ENCODE measurements at places on chromosomes 1 and 21. TPM values are rescaled to one million over a fixed set of nuclear protein-coding genes. Genes with fewer than 3 reads are reported as not detected.

GRCh38 chr1:26890467-26890796, 349 bp upstream of the GPN2 start:
- H3K4me1 ChIP-seq, result peaks cover 29% of the 10 kb centered on the region
- no peaks in the 10 kb centered on the region for H3K27me3 ChIP-seq
- no peak for DNase-seq
- H3K27ac ChIP-seq, result peak overlapping the region; percentile 93

GRCh38 chr1:94271373-94271772, 34.0 kb upstream of the ARHGAP29 start:
- no peak overlapping the region for H3K4me3 ChIP-seq
- no peaks in the 10 kb centered on the region for H3K27me3 ChIP-seq
- no peak for DNase-seq
- peaks cover 35% of the 10 kb centered on the region for H3K4me1 ChIP-seq

DNA sequence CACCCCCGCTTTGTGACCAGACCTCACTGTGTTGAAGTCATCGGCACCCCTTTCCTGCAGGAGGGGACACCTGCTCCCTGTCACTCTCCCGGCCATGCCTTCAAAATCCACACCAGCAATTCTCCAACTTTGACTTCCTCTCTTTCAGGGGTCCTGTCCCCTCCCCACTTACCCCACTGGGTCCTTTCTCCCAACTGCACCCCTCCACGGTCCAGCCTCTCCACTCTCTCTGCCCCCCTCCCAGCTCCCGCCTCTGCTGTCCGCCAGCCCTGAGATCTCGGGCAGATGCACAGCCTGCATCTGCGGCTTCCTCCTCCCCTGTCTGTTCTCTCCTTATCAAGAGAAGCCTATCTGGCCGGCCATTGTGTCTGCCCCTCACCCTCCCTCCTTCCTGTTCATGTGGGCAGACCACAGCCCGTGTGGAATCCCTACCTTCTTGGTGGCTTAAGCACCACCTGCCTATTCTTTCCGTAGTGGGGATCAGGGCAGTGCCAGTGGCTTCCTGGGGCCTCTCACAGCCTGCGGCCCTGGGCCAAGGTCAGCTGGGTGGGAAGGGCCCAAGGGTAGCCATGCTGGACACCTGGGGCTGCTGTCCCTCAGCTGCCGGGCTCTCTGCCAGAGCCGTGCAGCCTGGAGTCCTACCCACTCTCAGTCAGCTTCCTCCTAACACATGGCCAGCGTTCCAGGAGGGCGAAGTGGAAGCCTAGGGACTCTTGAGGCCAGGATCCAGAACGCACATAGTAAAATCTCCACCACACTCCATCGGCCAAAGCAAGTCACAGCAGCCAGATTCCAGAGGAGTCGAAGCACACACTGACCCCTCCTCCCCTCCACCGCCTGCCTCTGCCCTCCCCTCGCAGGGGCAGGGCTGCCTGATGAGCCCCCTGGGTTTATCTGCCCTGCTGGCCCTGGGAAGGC, 5.1 kb upstream of the HES4 start:
- no peaks in the 10 kb centered on the region for H3K27me3 ChIP-seq
- peaks cover 23% of the 10 kb centered on the region for H3K4me1 ChIP-seq
- H3K27ac ChIP-seq, result peak overlapping the region; percentile 86
- peaks cover 7% of the 10 kb centered on the region for H3K36me3 ChIP-seq

GRCh38 chr1:43448955-43449707, 4.6 kb downstream of the HYI start:
- peaks cover 18% of the 10 kb centered on the region for H3K4me1 ChIP-seq
- no peak overlapping the region for H3K4me3 ChIP-seq
- H3K27me3 ChIP-seq, result no peaks in the 10 kb centered on the region
- peaks cover 45% of the 10 kb centered on the region for H3K36me3 ChIP-seq

- H3K4me3 ChIP-seq, result no peak overlapping the region
- H3K36me3 ChIP-seq, result no peaks in the 10 kb centered on the region
- peaks cover 30% of the 10 kb centered on the region for H3K27me3 ChIP-seq
- DNase-seq, result no peak
- H3K27ac ChIP-seq, result no peak overlapping the region
These were observed 8.9 kb downstream of the KCNAB2 start for GRCh38 chr1:6054596-6054995.

DNA sequence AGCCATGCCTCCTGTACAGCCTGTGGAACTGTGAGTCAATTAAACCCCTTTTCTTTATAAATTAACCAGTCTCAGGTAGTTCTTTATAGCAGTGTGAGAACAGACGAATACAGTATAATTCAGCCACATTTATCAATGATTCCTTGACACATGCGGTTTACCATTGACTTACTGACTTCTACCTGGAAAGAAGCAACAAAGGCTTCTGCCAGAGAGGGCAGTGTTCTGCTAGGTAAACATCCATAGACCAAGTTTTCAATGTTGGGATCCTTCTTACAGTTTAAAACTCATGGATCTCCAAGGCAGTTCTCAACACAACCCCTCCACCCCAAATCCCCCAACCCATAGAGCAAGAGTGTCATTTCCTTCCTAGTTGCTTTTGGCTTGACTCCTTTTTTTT, 150.6 kb downstream of the ZNF648 start:
- H3K4me1 ChIP-seq, result no peaks in the 10 kb centered on the region
- no peak for DNase-seq
- H3K4me3 ChIP-seq, result no peak overlapping the region
- H3K27ac ChIP-seq, result no peak overlapping the region

DNA sequence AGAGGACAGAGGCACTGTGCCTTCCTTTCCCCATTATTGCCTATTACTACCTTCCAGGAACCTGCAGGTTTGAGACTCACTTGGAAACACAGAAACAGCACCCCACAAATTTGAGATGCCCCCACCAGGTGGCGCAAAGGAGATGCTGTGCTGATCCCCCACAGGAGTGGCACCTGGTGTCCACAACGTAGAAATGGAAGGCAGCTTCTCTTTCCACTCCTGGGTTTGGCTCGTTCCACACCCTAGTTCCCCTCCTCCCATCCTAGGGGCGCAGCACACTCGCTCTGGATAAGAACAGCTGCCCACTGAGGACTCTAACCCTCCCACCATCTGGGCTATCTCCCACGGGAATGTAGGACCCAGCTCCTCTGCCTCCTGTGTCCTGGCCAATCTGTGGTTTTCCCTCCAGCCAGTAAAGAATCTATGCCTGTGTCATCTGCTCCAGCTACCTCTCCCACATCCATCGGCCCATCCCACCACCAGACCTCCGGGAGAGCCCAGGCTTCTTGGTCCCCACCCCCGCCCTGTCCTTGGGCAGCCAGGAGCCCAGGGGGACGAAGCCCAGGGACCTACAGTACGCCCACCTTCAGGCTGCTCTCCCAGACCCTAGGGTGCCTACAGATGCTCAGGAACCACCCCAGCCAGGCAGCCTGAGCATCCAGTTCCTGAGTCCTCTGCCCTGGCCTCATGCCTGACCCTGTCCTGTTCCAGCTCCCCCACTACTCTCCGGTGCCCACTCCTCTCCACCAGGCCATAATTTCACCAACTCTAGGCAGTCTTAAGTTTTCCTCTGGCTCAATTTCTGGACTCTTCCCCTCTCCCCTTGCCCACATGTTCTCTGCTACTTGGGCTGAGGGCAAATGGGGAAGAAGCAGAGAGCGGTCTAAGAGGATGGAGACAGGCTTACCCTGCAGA, 549 bp downstream of the THBS3 start:
- no peaks in the 10 kb centered on the region for H3K27me3 ChIP-seq
- H3K36me3 ChIP-seq, result peaks cover 2% of the 10 kb centered on the region
- H3K27ac ChIP-seq, result peak overlapping the region; percentile 99
- peaks cover 43% of the 10 kb centered on the region for H3K4me1 ChIP-seq

GRCh38 chr1:58451560-58452191, 94.8 kb downstream of the OMA1 start:
- no peaks in the 10 kb centered on the region for H3K36me3 ChIP-seq
- peaks cover 18% of the 10 kb centered on the region for H3K27me3 ChIP-seq
- H3K4me1 ChIP-seq, result peaks cover under 1% of the 10 kb centered on the region
- no peak overlapping the region for H3K27ac ChIP-seq
- H3K4me3 ChIP-seq, result no peak overlapping the region

DNA sequence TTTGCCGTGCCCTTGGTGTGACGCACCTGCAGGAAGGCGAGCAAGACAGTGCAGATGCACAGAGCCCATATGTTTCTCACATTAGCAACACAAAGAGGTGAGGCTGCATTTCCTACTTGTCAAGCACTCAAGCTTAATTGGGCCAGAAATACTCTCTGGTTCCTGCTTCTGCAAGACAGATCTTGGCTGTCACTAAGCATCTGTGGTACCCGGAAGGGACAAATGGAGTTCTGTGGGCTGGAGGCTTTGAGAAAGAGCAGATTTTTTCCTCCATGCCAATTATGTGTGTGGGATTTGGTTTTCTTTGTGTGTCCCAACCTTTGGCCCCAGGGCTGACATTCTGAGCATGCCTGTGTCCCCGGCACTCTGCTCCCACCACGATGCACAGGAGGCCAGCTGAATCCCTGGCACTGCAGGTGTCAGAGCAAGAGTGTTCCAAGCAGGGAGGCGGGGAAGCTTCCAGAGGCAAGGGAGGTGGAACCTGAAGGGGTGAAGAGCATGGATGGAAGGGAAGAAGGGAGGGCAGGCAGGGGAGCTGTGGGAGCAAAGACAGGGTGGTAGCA, 52.0 kb upstream of the STUM start:
- H3K4me1 ChIP-seq, result no peaks in the 10 kb centered on the region
- H3K27me3 ChIP-seq, result peaks cover 43% of the 10 kb centered on the region
- H3K36me3 ChIP-seq, result no peaks in the 10 kb centered on the region
- no peak for DNase-seq
- H3K27ac ChIP-seq, result no peak overlapping the region

DNA sequence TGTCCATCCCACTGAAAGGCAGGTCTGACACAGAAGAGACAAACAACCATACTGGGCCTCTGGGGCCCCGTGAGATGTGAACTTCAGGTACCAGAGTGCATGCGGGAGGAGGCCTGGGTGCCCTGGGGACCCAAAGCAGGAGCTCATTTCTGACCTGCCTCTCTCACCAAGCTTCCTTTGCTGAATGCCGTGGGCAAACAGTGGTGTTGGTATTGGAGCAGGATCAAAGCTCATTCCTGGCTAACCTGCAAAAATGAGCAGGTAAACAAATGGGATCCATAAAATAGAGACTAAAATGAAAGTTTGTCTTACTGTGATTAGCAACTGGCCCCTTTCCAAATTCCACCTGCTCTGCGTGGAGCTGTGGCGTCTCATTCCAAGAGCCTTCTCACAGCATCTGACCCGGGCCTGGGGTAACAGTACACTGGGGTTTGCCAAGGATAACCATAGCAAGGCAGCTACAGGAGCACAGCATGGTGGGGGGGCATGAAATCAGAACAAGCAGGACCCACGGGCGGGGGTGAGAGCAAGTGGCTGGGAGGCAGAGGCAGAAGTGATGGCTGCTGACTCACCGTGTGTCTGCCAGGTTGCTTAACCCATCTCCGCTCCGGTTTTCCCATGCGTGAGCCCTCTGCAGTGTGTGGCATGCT, 103.6 kb downstream of the KIF26B start:
- H3K27ac ChIP-seq, result no peak overlapping the region
- H3K27me3 ChIP-seq, result no peaks in the 10 kb centered on the region
- peaks cover 34% of the 10 kb centered on the region for H3K4me1 ChIP-seq
- no peak for DNase-seq

DNA sequence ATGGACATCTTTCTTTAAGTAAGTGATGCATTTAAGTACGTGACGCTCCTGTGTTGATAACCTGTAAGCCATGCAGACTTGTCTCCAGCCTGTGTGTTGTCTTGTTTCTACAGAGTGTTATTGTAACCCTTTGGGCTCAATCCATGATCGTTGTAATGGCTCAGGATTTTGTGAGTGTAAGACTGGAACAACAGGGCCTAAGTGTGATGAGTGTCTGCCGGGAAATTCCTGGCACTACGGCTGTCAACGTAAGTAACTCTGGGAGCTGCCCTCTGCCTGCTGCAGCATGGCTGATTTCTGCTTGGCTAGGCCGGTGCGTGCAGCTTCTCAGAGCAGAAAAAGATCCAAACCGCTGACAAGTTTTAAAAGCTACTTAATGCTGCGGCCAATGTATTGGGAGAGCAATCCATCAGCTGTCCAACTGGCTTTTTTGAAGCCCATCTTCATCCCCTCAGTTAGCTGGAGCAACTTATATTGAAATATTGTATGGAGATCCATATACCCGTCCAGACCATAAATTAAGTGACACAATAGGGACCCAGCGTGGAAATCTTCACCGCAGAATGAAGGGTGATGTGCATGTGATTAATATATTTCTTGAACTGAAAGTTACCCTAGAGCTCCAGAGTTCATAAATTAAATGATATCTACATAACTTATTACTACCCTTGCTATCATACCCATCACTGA, 295.9 kb downstream of the NTNG1 start:
- DNase-seq, result no peak
- no peak overlapping the region for H3K4me3 ChIP-seq
- no peaks in the 10 kb centered on the region for H3K36me3 ChIP-seq
- H3K27ac ChIP-seq, result no peak overlapping the region

- H3K4me3 ChIP-seq, result no peak overlapping the region
- no peaks in the 10 kb centered on the region for H3K36me3 ChIP-seq
These were observed 193.4 kb upstream of the PKN2 start for GRCh38 chr1:88490676-88491075.

GRCh38 chr21:45994759-45995685, 13.5 kb downstream of the COL6A1 start:
- no peak overlapping the region for H3K27ac ChIP-seq
- peaks cover 14% of the 10 kb centered on the region for H3K36me3 ChIP-seq
- H3K27me3 ChIP-seq, result no peaks in the 10 kb centered on the region
- DNase-seq, result peak; percentile 86

- H3K27me3 ChIP-seq, result no peaks in the 10 kb centered on the region
- no peak for DNase-seq
- no peaks in the 10 kb centered on the region for H3K36me3 ChIP-seq
- peaks cover 21% of the 10 kb centered on the region for H3K4me1 ChIP-seq
- peak overlapping the region; percentile 75 for H3K27ac ChIP-seq
- H3K4me3 ChIP-seq, result peak overlapping the region; percentile 73
These were observed 8.3 kb upstream of the RNF19B start for GRCh38 chr1:32972814-32973428.

DNA sequence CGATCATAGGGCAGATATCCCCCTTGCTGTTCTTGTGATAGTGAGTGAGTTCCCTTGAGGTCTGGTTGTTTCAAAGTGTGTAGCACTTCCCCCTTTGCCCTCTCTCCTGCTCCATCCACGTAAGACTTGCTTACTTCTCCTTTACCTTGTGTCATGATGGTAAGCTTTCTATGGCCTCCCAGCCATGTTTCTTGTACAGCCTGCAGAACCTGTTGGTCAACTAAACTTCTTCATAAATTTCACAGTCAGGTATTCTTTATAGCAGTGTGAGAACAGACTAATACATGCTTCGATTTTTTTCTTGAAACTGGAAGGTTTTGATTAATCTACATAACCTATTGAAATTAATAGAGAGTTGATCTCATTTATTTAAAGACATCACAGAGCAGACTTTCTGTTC, 302.5 kb upstream of the PBX1 start:
- H3K27me3 ChIP-seq, result peaks cover 3% of the 10 kb centered on the region
- no peak for DNase-seq
- H3K4me3 ChIP-seq, result no peak overlapping the region
- no peaks in the 10 kb centered on the region for H3K36me3 ChIP-seq
- H3K4me1 ChIP-seq, result no peaks in the 10 kb centered on the region
- no peak overlapping the region for H3K27ac ChIP-seq

GRCh38 chr1:180167721-180168467, 13.2 kb downstream of the QSOX1 start:
- H3K4me3 ChIP-seq, result no peak overlapping the region
- H3K36me3 ChIP-seq, result peaks cover 10% of the 10 kb centered on the region
- H3K27ac ChIP-seq, result no peak overlapping the region
- no peak for DNase-seq
- H3K27me3 ChIP-seq, result no peaks in the 10 kb centered on the region

Gene DYNLT4
- not detected for total RNA-seq

Gene NUDT4B
- 1.6 TPM for total RNA-seq

Gene TRAF5
- 52.9 TPM for total RNA-seq

Gene RSPO1
- total RNA-seq, result not detected

Gene PLD5
- not detected for total RNA-seq

Gene FAM72C
- total RNA-seq, result not detected

Gene TMEM125
- total RNA-seq, result not detected
